Ovary (tissue), 10 donors: ENCODE measurements at places on chromosomes 7 and 10. TPM values are rescaled to one million over a fixed set of nuclear protein-coding genes. Genes with fewer than 3 reads are reported as not detected.

Gene GPC2
- total RNA-seq, result 5.6 TPM

Gene MOGAT3
- not detected for total RNA-seq

Gene UCN3
- not detected for total RNA-seq

- DNase-seq, result no peak
Measured at GRCh38 chr10:110711382-110711781, 67.2 kb downstream of the RBM20 start.

DNA sequence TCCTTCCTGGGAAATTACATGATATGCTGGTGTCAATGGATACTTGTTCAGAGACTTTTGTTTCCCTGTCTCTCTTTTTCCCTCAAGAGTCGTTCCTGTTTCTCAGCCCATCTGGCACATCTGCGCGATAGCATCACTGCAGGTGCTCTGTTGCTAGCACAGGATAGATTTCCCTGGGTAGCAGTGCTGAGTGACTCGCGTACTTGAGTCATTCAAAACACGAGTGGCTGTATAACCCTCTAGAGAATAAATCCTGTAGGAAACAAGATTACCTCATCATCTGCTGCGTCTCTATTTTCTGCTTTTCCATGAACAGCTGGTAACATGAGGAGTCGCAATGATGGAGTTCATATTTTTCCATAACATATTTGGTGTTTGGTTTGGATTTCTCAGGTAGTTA is 452.0 kb upstream of the FZD8 start:
- DNase-seq, result no peak

DNA sequence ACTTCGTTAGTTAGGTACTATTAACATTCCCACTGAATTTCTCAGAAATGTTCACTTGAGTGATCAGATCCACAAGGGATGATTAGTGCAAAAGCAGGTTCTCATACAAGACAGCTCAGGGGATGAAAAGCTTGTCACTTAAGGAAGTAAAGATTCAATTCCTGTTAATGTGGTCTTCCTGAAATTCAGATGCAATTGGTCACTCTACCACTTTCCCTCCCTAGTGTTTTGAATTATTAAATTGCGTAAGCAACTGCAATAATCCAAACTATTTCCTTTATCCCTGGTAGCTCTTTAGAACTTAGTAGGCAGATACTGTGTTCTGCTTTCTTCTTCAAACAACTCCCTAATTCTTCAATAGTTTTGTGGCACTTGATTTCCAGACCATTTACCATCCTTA is 121.4 kb downstream of the MAGI2 start:
- DNase-seq, result no peak

DNA sequence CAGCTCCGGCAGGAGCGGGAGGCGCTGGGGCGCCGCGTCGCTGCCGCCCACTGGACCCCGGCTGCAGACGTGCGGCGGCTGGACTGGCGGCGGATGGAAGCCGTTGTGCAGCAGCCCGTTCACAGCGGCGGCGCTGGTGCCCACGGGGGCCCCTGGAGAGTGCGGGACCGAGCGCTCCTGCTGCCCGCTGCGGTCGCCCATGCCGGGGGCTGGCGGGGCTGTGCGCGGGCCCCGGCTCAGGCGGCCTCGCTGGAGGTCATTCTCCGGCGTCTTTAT is 413 bp downstream of the PANK1 start:
- no peak for DNase-seq

GRCh38 chr10:11678074-11678793 is 63.9 kb upstream of the ECHDC3 start:
- DNase-seq, result peak; percentile 11

DNA sequence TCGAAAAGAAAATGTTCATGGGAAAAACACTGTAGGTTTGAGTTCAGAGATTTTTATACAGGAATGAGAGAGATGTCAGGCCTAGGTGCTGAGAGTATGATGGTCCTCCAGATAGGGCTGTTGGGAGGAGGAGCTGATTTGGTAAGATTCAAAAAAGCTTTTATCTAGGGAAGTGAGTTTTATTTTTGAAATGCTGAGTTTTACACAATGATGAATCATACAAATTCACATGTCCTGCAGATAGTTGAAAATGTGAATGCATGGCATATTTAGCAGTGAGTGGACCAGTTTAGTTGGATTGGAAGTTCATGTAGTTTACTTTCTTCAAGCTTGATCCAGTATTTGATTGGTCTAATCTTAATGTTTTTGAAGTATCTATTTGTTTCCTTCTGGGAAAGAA is 154.8 kb downstream of the LRRC4 start:
- DNase-seq, result no peak

DNA sequence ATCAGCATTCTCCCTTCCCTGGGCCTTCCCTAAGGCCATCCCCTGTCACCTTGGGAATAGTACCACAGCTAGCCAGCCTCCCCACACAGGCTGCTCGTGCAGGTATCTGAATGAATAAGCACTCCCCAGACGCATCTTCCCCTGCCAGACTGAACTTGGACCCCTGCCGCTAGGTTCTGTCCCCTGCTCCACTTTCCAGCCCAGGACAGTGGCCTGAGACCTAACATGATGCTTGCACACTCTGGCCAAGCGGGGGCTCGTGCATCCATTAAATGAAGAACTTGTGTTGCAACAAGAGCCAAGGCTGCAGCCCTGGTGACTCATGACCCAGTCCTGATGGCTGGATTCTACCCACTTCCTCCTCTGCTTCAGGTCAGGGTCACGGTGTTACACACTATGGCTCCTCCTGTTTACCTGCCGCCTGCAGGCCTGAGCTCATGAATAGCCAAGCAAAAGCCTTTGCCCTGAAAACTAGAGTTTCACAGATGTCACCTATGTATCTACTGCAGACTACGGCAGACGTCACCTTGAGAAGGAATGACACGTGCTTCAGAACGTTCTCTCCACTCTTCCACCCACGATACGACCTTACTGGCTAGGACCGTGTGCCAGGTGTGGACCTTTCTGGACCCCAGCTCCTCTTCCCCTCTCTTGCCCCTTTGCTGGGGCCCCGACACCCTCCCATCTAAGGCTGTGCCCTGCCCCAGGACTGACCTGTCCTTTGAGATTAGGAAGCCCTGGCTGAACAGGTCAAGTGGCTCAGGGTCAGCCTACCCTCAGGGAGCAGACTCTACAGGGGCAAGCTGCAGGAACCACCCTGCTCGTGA is 6.5 kb downstream of the ASB13 start:
- DNase-seq, result peak; percentile 67
